ENCODE measurements at places on chromosomes 11 and 22.

DNA sequence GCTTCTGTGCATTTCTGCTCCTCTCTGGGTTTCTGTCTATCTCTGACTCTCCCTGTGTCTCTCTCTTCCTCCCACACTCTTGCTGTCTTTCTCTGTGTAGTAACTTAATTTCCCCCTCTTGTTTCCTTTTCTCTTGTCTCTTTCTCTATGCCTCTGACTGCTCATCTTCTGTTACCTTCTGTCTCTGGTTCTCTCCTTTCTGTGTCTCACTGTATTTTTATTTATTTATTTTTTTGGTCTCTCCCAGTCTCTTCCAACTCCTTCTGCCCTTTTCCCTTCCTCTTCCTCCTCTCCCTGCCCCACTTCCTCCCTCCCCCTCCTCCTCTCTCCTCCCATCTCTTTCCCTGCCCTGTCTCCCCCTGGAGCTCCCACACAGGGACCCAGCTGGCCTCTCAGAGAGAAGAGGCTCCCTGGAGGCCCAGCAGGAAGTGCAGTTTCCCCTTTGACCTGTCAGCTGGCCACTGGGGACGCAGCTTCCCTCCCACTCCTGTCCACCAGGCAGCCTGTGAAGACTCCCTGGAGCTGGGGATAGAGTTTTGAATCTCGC lies 38.3 kb upstream of the MYH9 start:
- DNase-seq: peak; percentile 81

- no peak for DNase-seq
These were observed 6.1 kb downstream of the UCP3 start for GRCh38 chr11:74002832-74003231.

- no peak for DNase-seq
These were observed 19.4 kb downstream of the KREMEN1 start for GRCh38 chr22:29092243-29092642.

DNA sequence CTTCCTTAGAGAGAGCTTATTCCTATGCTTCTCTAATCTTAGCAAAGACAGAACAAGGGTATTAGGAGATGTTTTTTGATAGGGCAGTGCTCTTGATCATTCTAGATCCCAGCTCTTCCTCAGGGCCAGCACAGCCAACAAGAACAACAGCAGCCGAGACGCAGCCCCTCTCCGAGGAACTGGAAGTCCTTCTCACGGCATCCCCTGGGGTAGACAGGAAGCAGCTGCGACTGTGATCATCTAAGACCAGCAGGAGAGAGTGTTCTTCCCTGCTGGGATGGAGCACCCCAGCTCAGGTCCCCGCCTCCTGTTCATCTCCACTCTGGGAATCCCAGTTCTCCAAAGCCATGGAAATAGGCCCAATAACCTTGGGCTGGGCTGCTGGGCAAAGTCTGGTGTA lies 29.6 kb downstream of the IRAG1 start:
- DNase-seq: no peak

GRCh38 chr11:61307354-61307753 lies 12.2 kb upstream of the VWCE start:
- no peak for DNase-seq

DNA sequence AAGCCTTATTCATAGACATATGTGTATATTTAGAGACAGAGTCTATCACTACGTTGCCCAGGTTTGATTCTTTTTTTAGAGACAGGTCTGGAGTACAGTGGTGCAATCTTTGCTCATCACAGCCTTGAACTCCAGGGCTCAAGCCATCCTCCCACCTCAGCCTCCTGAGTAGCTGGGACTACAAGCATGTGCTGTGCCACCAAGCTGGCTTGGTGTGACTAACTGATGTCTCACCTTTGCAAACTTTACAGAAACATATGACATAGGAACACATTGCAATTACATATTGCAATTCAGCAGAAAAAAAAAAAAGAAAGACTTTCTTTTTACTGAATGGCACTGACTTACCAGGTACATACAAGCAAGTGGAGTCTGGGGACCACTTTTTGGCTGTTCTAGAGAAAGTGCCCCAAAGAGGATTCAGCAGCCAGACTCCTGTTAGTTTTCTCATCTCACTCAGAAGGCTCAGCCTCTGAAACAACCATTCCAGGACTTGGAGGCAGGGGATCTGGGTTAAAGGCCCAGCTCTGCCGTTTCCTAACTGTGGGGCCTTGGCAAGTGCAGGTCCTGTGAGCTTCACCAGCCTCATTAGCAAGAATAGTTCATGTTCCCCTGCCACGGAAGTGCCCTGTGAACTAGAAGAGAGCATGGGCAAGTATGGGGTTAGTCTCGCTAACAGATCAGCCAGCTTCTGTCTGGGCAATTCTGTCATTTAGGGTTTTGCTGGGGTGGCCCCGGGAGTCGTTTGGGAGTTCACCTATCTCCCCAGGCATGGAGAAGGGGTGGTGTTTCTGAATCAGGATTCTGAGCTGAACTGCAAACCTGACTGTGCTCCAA lies 11.3 kb upstream of the NFAM1 start:
- DNase-seq: no peak

DNA sequence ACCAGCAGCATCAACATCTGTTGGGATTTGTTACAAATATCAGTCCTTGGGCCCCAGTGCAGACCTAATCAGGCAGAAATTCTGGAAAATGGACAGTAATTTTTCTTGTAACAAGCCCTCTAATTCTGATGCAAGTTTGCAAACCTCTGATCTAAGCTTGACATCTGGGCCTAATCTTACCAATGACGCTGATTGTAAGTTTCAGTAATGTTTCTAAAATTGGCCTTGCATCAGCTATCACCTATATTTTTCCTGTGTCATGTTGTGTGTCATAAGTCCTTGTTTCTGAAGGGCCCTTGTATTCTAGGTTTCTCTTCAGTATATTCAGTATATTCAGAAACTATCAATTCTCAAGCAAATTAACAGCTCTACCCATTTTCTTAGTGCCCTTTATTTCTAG lies 36.4 kb downstream of the ZNF215 start:
- DNase-seq: no peak

GRCh38 chr22:32717337-32718240 lies 83.9 kb upstream of the TIMP3 start:
- peak; percentile 87 for DNase-seq

DNA sequence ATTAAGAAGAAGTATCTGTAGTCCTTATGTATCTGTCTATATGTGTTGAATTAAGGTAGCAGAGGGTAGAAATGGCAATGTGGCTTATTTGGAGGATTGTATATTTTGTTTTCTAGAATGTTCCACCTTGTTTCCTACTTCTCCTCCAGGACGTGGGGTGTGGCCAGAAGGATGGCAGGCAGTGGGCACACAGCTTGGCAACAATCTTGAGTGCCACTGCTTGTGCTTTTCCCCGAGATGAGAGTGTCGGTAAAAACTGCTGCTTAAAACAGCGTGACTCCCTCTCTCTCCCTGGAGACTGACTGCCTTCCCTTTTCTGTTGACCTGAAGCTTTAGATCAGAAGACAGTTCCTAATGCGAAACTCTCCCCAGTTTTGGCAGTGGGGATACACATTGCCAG lies 61.2 kb downstream of the FAT3 start:
- no peak for DNase-seq

DNA sequence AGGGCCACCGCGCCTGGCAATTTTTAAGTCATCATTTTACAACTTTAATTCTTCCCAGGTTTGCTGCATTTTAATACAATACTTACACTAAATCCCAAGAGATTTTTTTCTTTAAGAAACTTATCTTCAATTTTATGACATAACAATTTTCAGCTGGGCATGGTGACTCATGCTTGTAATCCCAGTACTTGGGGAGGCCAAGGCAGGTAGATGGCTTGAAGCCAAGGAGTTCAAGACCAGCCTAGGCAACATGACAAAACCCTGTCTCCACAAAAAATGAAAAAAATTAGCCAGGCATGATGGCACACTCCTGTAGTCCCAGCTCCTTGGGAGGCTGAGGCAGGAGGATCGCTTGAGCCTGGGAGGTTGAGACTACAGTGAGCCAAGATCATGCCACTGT lies 38.8 kb downstream of the CLDN25 start:
- peak; percentile 6 for DNase-seq

GRCh38 chr11:63998558-63999348 lies 12.5 kb downstream of the OTUB1 start:
- DNase-seq: no peak

DNA sequence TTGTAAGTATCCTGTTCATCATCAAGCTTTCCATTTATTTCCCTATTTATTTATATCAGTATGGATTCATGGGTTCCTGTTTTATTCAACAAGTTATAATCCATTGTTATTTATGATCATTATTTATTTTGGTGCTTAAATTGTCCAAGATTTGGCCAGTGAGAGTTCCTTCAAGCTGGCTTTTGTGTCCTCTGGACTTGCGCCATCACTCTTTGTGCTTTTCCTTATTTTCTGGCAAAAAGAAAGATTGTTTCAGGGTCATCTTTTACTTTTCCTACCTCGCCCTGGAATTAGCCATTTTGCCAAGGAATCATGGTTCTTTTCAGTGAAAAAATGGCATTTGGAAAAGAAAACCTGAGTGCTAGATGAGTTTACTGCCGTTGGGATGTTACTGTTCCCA lies 193.4 kb downstream of the ADAMTS15 start:
- no peak for DNase-seq

GRCh38 chr11:124211321-124211720 lies 28.2 kb downstream of the OR10D3 start:
- no peak for DNase-seq

DNA sequence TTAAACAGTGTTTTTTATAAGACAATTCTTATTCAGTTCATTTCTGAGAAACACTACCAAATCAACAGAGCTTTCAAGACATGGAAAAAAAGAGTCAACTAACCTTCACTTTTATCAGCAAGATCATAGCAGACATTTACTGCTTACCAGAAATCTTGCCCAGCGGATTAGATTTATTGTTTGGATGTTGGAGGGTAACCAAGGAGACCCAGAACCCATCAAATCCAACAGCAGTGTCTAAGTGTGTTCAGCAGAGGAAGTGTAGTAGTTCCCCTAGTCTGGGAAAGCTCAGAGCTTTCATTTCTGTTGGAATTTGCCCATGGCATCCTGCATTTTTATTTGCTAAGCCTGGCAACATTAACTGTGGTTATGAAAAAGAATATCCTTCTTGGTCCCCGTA lies 2.4 kb upstream of the PGM2L1 start:
- DNase-seq: no peak

DNA sequence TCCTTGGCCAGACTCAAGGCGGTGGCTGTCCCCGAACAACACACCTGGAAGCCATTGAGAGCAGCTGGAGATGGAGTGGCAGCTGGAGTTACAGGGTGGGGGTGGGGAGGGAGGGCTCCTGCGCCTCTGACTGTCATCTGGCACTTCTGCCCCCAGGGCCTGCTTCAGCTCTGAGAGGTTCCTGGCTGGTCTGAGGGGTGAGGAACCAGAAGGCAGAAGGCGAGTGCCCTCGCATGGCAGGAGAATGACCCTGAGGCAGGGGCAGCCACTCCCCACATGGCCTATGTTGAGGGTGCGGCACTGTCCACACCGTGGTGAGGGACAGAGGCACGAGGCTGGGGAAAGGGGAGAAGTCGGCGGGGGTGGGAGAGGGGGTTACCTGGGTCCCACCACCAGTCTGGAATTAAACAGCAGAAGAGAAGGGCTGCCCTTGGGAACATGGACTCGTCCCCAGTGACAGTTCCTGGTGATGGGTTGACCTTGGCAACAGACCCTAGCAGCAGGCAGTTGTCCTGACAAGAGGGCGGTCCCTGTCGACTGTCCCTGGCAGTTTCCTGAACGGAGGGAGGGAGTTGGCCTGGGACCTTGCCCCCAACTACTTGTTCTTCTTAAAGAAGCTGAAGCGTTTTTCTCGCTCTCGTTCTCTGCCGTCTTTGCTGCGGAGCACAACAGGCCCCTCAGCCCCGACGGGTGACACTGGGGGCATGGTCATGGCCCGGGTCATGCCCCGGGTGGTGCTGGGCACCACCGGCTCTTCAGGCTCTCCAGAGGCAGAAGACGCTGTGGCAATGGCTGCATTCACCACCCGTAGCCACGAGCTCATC lies 7.8 kb upstream of the RBM4B start:
- DNase-seq: no peak

GRCh38 chr11:120108154-120108784 lies 29.6 kb downstream of the TRIM29 start:
- DNase-seq: peak; percentile 45

GRCh38 chr11:27420722-27421572 lies 51.6 kb downstream of the LGR4 start:
- DNase-seq: peak; percentile 34

GRCh38 chr11:115251126-115251525 lies 253.1 kb downstream of the CADM1 start:
- DNase-seq: no peak

- DNase-seq: peak; percentile 55
These were observed at the start of gene BDNF for GRCh38 chr11:27700351-27701301. Gene BDNF, minus strand, starts transcription at chr11:27700455. Its CDS starts 41,891 bp downstream, at chr11:27658564.

DNA sequence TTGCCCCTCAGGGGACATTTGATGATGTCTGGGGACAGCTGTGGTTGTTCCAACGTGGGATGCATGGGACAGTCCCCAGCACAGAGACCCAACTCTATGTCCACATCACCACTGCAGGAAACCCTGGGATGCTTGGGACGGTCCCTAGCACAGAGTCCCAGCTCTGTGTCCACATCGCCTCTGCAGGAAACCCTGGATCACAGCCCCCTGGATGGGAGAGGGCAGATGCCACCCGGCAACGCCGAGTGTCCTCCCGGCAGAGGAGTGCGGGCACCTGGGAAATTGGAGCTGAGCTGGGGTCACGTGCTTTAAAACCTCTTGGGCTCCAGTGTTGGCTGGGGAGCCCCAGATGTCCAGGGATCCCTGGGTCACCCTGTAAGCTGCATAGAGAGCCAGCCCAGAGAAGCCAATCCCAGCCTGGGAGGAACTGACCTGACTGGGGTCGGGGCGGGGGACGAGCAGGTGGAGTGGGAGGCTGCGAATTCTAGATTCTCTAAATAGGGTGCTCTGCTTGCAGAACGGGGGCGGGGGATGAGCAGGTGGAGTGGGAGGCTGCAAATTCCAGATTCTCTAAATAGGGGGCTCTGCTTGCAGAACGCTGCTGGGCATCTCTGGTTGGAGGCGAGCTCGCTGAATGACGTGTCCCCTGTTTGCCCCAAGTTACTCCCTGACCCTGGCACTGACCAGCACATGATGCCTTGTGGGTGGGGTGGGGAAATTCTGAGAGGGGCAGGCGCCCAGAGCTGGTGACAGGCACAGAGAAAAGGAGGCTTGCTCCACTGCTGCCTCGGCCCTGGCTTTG lies 1197.8 kb downstream of the BRD1 start:
- DNase-seq: no peak

DNA sequence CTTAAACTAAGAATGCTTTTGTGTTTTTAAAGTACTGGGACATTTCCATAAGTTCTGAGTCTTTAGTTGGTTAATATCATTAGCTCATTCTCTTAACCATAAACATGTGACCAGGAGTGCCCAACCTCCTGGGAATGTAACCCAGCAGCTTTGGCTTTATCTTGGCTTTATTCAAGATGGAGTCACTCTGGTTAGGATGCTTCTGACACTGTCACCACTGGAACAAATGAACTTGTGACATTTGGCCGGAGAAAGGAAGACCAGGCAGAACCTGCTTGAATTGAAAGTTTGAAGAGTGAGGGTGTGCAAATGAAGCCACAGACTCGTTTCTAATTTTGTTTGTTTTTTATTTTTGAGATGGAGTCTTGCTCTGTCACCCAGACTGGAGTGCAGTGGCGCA lies 54.6 kb downstream of the OSBP2 start:
- no peak for DNase-seq

GRCh38 chr11:73404048-73404447 lies 27.8 kb downstream of the RELT start:
- peak; percentile 60 for DNase-seq

All from fibroblast of villous mesenchyme (primary cell).